ENCODE measurements at places on chromosomes 12 and 14.

- DNase-seq: no peak
These were observed 238.1 kb downstream of the SLC2A13 start for GRCh38 chr12:39867631-39868327.

DNA sequence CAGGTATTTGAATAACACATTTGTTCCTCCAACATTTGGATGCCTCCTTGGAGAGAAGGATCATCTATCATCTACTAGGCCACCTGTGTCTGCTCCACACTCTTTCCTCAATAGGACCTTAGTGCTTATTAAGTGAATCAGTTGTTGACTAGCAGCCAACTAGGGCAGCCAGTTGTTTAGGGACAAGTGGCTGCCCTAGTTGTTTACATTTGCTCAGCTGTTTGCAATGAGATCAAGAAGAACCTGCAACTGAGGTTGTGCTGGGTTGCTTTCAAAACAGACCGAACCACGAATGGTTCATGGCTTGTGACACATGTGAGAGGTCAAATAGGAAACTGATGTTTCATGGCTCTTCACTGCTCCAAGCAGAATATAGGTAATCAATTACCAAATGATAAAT, 53.8 kb downstream of the TMCC3 start:
- no peak for DNase-seq

GRCh38 chr12:2094597-2094996, 41.8 kb downstream of the CACNA1C start:
- DNase-seq: no peak

DNA sequence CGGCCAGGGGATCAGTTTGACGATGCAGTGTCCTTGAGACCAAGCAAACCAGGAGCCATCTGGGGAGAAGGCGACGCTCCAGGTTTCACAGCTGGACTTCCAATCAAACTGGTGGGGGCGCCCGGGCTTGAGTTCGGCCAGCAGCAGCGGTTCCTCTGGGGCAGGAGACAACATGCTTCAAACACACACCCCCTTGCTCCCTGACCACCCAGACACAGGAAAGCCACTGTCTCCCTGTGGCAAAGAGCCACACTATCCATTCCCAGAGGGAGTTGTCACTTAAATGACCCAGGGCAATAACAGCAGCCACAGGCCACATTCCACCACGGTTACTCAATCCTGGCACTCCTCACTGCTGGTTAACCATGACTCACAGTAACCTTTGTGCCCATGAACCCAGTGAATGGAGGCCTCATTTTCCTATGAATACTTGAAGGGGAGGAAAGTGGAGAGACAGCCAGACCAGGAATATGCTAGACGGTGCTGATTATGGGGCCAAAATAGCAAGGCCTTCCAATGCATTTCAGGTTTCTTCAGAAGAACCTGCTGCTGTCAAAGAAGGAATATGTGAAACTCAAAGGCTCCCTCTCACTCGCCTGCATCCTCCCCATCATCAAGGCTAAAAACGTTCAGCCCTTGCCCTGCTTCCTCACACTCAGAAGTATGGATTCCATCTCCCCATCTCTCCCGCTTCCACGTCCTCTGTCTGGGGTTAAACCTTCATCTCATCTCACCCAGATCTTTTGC, 8.5 kb downstream of the WSB2 start:
- no peak for DNase-seq

- no peak for DNase-seq
These were observed 2.5 kb downstream of the SLC38A1 start for GRCh38 chr12:46266382-46266791.

GRCh38 chr12:118493962-118494361, 117.6 kb downstream of the SUDS3 start:
- no peak for DNase-seq
